Activated CD8-positive, alpha-beta memory T cell treated with anti-CD3 and anti-CD28 coated beads for 1 hour (primary cell): ENCODE measurements at places on chromosomes 12 and 14.
A peak's percentile ranks its signal among the peaks of the same experiment; 100 is the strongest.

- DNase-seq: no peak
Measured at GRCh38 chr12:99068993-99069747, 424.1 kb downstream of the APAF1 start.

- no peak for DNase-seq
Measured at GRCh38 chr12:31482816-31483215, 108.1 kb downstream of the DENND5B start.

DNA sequence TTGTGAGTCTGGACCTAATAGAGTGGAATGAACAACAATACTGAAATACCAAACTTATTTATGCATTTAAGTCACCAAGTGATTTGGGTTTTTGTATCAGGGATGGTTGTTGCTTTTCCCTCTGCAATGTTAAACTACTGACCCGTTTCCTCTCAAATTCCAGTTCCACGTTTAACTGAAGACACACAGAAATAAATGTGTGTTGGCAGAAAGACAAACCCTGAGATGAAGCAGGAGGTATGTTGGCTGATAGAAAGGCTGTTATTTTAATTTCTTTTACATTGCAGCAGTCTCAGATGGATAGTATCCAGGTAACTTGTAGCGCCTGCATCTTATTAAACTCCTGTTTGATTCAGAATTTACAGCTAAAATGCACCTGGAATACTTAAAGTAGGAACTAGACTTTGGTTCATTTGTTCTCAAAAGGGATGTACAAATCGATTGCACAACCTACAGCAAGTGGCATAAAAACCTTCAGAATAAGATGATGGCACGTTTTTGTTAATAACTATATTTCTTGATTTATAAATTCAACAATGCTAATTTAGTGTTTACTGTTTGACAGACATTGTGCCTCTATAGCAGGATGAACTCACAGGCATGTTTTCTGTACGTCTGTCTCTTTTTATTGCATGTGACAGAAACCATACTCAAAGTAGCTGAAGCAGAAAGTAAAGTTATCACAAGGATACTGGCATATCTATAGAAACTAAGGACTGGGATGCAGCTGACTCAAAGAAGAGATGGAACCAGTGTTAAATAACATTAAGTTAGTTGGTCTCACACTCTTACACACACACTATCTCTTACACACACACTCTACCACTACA, 405.7 kb downstream of the ZFP36L1 start:
- no peak for DNase-seq

DNA sequence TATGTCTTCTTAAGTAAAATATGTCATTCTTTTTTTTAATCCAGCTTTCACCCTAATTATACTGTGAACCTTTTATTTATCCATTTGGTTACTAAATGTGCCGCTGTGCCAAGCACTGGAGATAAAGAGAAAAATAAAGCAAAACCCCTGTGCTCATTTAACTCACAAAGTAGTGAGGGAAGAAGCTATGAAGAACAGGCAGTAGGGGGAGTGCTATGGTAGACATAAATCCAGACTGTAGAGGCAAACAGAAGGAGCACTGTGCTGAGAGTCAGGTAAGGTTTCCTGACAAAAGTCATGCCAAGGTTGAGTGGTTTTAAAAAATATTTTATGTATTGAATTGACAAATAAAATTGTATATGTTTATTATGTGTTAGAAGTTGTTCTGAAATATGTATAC, 188.5 kb upstream of the SYT10 start:
- no peak for DNase-seq

DNA sequence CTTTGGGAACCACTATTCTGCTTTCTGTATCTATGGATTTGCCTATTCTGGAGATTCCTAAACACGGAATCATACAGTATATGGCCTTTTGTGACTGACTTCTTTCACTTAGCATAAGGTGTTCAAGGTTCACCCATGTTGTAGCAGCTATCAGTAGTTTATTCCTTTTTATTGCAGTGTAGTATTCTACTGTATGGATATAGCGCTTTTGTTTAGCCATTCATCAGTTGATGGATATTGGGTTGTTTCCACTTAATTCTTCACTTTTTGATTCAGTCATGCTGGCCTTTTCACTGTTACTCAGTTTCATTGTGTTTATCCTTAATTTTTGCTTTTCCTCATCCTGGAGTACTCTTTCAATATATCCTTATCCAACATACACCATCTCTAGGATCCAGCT, 5.1 kb downstream of the PPP4R4 start:
- no peak for DNase-seq

GRCh38 chr14:100826391-100827100, 628 bp downstream of the MEG3 start:
- no peak for DNase-seq

GRCh38 chr14:95505030-95505589, 11.3 kb downstream of the SYNE3 start:
- no peak for DNase-seq

DNA sequence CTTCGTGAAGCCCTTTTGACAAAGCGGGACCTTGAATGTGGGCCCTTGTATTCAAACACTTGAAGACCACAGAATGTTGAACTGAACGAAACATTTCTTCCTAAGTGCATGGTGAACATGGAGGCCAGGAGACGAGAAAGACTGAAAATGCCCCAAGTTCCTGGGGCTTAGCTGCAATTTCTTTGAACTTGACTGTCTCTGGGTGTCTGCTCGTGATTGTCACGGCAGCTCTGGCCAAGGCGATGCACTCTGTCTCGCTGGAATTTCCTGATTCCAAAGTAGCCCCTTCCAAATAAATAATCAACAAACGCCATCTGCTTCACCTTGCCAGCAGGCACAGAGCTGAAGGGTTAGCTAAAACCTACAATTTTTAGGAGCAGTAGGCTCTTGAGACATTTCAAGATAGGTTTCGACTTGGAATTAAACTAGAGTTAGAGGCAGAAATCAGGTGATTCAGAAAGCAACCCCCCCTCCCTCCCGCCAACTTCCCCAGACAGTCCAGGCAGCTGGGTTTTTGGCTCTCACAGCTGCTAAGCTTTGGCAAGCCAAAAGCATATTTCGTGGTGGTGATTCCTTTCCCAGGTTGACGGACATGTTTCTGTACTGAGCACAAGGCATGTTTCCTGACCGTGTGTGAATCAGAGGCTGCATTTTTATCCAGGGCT, 13.5 kb upstream of the IRF2BPL start:
- DNase-seq: no peak

- no peak for DNase-seq
Measured at GRCh38 chr14:75849300-75849895, 132.4 kb downstream of the TGFB3 start.

GRCh38 chr12:117447665-117448366, 86.4 kb upstream of the NOS1 start:
- no peak for DNase-seq

- no peak for DNase-seq
Measured at GRCh38 chr12:49588721-49589516, 16.5 kb downstream of the FAM186B start.

DNA sequence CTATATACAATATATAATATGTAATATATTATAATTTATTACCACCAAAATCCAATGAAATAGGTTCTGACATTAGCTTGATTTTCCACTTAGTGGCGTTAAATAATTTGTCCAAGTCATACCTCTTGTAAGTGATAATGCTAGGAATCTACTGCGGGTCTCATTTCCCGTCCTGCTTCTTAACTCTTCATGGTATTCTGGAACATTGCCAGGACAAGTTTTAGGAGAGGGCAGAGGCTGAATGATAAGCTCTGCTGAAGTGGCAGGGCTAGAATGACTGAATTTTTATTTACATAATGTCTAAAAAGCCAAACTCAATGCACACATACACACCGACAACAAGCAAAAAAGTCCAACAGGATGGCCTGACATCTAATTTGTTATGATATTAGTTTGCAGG, 70.4 kb upstream of the PTPRQ start:
- no peak for DNase-seq

DNA sequence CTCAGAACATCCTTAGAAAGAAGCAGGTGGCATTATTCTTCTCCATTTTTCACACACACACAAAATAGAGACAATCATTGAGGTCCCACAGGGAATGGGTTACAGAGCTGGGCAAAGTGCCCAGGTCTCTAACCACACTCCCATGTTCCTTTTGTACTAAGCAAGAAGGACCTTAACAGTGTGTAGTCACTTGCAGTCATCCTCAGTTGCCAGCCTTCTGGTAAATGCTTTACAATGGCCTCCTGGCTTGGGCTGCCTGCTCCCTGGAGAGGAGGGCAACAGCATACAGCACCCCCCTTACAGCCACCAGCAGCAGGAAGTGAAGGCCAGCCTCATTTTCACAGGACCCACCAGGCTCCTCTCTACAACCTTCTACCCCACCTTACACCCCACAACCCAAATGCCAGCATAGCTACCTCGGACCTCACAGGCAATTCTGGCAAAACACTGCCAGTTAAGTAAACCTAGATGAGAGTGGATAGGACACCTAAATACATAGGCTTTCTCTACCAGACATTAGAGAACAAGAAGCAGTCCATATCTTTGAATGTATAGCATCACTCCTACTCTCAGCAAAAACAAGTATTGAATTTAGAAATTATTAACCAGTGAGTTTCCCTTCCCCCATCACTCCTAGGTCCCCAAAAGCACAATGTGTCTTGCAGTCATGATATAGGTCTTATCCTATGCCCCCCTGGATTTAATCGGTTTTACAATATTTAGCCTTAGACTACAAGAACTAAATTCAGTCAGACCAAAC, 88.1 kb downstream of the PPP2R5E start:
- no peak for DNase-seq

DNA sequence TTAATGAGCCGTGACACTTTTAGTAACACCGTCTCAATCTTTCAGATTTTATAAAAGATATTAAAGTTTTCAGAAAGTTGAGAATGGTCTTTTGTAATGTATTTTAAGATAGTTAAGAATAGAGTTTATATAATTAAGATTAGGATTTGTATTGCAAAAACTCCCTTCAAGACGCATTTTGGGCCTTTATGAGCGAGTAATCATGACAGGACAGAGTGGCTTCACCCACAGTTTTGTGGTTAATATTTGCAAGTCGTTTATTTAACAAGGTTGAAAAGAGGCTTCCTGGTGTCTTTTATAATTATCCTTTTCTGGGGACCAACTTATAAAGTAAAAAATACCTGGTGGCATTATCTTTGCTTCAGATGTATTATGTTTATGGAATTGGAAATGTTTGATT, 44.0 kb downstream of the TRAF3 start:
- no peak for DNase-seq

GRCh38 chr12:53258541-53259539, 9.3 kb upstream of the ESPL1 start:
- DNase-seq: no peak

DNA sequence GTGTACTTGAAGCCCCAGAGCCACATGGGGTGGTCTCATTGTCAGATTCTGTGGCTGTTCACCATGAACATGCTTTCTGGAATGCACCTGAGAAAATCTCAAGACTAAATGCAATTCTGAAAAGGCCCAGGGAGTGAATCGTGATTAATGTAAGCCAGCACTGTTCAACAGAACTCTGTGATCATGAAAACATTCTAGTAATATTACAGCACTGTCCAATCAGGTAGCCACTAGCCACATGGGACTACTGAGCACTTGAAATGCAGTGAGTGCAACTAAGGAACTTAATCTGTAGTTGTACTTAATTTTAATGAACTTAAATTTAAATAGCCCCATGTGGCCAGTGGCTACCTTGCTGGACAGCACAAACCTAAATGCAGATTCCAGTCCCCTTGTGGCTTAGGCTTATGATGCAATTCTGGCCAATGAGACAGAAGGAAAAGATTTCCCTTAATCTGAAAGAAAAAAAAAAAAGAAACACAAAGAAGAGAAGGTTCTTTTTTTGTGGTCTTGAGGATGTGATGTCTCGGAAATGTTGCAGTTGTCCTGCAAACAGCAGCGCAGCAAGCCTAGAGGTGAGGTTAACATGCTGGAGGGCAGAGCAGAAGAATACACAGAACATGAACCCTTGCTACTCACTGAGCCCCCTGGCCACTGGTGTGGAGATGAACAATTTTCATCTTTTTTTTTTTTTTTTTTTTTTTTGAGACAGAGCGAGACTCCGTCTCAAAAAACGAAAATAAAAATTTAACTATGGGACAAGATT, 48.2 kb downstream of the SPPL3 start:
- DNase-seq: no peak

DNA sequence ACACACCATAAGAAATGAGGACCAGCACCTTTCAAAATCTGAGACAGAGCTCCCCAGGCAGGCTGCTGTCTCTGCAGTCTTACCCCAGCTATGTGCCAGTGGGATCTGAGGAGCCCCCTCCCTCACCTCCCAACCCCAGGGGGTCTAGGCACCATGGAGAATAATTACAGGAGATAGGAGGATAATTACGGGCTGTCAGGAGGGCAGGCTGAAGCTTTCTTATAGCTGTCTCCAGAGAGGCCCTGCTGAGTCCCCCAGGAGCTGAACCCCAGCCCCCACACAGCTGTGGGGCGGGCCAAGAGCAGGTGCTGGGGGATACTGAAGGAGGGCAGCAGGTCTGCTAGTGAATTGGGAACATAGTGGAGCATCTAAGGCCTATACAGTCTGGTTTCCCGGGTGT, 6.8 kb downstream of the CPNE6 start:
- no peak for DNase-seq

GRCh38 chr12:131007031-131007739, 53.5 kb downstream of the ADGRD1 start:
- no peak for DNase-seq

DNA sequence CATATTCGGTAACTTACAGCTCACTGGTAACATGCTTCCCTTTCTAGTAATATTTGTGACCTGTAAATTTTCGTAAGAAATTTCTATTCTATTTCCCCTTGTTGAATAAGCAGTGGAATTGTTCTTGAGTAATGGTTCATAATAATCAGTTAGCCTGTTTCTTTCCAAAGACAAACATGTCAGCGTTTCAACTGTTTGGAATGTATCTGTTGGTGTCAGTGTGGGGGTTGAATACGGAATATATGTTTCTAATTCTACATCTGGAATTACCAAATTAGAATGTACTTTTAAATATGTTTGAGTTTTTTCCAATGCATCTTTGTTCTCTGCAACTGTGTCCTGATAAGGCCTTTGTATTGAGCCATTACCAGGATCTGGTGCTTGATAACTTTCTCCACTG, 2.0 kb downstream of the BBS10 start:
- DNase-seq: no peak

DNA sequence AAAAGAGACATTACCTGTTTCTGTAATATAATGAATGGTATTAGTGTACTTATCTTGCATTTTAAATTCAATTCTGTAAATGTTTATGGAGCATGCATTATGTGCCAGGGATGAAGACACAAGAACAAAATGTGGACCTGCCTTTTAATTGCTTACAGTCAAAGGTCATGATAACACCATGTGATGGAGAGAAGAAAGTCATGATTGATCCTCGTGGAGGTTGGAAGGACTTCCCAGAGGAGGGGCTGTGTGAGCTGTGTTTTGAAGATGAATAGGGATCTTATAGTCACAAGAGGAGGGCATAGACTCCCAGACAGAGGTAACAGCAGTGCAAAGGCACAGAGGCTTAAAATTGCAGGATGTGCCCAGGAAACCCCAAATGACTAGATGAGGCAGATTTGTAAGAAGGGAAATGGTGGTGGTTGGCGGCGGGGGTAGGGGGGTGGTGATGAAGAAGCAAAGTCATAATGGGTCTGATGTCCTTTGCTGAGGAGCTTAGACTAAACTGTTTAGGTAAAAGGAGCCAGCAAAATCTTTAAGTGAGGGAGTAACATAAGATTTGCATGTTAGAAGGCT, 151.5 kb downstream of the PRKCH start:
- peak; percentile 36 for DNase-seq
